ENCODE measurements at places on chromosomes 6 and 20.

GRCh38 chr20:47789764-47790579 lies 4.7 kb upstream of the SULF2 start:
- no peak for DNase-seq

GRCh38 chr6:105606831-105607463 lies 204.1 kb upstream of the PREP start:
- no peak for DNase-seq

- DNase-seq, result no peak
Measured at GRCh38 chr6:144632266-144632665, 347.1 kb downstream of the UTRN start.

- DNase-seq, result no peak
Measured at GRCh38 chr6:132490024-132490423, 22.9 kb downstream of the STX7 start.

DNA sequence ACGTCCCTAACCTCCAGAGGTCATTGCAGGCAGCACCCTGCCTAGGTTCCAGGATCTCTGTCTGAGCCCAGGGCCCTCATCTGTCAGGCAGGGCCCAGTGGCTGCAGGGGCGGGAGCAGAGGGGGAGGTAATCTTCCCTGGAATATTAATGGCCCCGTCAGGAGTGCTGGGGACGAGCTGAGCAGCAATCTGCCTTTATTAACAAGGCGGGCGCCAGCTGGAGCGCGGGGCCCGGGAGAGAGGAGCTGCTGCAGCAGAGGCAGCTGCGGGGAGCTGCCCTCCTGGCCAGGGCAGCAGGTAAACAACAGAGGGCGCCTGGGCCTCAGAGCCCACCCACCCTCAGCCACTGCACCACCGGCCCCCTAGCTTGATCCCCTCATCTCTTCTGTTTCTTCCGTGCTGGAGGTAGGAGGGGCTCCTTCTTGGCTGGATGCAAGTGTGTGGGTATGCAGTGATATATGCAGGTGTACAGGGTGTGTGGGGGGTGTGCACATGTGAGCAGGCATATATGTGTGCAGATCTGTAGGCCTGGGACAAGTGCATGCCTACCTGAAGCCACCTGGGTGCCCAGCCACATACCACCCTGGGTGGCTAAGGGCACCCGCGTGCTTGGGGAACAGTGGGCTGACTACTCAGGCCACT lies 131.8 kb upstream of the MLN start:
- no peak for DNase-seq

DNA sequence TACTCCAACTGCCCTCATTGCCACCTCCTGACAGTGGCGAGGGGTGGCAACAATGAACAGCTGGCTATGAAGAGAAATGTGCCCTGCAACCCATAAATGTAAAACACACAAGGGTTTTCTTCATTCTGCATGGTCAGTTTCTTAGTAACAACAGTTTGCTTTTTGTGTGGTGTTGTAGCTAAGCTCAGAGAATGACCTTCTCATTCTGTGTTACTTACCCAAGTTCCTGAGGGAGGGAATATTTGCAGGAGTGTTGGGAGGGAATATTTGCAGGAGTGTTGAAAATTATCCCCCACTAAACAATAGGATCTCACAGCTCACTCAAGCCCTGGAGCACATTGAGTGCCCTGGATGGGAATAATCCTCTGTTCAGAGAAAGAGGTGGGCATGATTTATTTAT lies 456.4 kb upstream of the CDH4 start:
- DNase-seq, result no peak

All from stimulated activated CD4-positive, alpha-beta T cell treated with anti-CD3 and anti-CD28 coated beads, Interleukin-4, amount 100 ng/mL, for 48 hours (primary cell).